Activated CD8-positive, alpha-beta T cell treated with anti-CD3 and anti-CD28 coated beads, Interleukin-2, amount 10 ng/mL, durations not matched to agents 7 days and 5 days (primary cell): ENCODE measurements at places on chromosomes 12 and 14. TPM values are rescaled to one million over a fixed set of nuclear protein-coding genes. Genes with fewer than 3 reads are reported as not detected.

LLPH gene
- total RNA-seq: 35.9 TPM

TMPRSS12 gene
- total RNA-seq: not detected

SIX6 gene
- not detected for total RNA-seq

PLEKHD1 gene
- total RNA-seq: 0.13 TPM

DNA sequence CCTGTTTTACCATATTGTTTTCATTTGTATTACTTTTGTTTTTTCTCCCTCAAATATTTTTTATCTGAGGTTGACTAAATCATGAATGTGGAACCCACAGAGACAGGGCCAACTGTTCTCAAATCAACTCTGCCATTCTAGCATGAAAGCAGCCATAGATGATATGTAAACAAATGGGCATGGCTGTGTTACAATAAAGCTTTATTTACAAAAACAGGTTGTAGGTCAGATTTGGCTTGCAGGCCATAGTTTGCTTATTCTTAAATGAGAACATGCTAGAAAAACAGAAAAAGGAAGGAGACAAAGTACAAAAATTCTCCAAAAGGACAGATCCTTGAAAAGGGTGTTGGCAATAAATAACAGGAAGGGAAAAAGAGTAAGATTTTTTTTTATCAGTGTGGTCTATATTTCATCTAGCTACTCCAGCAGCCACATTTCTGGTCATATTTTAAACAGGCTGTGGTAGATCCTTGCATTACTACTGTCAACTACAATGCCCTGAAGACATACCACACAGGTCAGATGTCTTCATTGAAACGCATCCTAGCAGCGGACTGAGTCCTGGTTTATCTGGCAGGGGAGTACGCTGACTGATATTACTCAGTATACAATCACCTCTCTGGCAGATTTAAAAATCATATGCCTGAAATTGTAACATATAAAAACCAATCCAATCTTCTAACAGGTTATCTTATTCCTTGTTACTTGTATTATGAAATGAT is 42.9 kb downstream of the SPPL3 start:
- DNase-seq: no peak

- DNase-seq: no peak
These were observed 367.2 kb downstream of the EMP1 start for GRCh38 chr12:13563743-13564125.

DNA sequence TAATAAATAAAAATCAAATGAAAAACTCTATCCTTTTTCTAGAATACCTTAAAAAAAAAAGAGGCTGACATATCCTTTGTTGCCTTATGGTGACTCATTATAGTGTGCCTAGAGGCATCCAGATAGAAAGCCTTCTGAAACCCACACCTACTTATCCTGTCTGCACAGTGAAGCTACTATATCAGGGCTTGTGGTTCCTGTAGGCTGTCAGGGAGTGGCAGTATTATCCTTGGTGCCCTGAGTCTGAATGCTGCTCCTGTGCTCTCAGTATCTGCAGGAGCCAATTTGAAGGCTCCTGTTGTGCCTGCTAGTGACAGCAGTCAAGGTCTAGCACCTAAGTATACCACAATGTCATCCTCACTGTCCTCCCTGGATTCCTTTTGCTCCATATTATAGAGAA is 168.4 kb upstream of the AVPR1A start:
- DNase-seq: no peak

DNA sequence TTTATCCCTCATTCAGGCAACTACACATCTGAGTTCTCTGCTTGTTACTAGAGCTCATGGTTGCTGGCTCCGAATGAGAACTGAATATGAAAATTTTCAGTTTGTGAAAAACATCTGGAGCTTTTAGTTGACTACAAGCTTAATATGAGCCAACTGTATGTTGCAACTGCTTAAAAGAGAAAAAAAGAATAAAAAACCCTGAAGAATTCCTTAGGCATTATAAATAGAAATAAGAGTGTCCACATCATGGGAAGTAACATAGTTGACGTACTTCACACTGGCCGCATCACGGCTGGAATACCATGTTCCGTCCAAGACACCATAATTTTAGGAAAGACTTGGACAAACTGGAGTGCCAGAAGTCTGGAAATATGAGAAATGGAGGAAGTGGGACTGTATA is 57.9 kb downstream of the PDE3A start:
- DNase-seq: no peak

- no peak for DNase-seq
These were observed 241.8 kb upstream of the ATP2B1 start for GRCh38 chr12:89950421-89950820.

DNA sequence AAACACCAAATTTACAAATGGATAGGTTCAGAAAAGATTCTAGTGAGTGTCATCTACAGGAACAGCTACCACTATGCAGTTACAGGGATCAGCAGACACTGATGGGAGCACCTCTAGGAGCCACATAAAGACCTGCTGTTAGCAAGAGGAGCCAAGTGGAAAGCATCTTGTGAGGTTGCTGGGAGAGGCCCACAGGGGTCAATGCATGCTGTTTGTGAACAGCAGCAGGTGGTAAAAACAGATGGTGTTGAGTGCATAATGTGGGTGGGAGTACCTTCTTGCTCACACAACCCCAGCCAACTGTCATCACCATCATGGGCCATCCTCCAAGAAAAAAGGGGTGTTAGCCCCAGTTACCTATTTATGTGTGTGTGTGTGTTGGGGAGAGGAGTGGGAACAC is 215.2 kb upstream of the SSTR1 start:
- DNase-seq: no peak

GRCh38 chr14:65290830-65291229 is 121.7 kb upstream of the FUT8 start:
- no peak for DNase-seq

GRCh38 chr12:87846045-87846444 is 183.2 kb downstream of the C12orf50 start:
- DNase-seq: no peak

GRCh38 chr12:80262346-80262745 is 163.0 kb downstream of the OTOGL start:
- no peak for DNase-seq

GRCh38 chr14:30333934-30334333 is 225.0 kb upstream of the G2E3 start:
- DNase-seq: no peak

DNA sequence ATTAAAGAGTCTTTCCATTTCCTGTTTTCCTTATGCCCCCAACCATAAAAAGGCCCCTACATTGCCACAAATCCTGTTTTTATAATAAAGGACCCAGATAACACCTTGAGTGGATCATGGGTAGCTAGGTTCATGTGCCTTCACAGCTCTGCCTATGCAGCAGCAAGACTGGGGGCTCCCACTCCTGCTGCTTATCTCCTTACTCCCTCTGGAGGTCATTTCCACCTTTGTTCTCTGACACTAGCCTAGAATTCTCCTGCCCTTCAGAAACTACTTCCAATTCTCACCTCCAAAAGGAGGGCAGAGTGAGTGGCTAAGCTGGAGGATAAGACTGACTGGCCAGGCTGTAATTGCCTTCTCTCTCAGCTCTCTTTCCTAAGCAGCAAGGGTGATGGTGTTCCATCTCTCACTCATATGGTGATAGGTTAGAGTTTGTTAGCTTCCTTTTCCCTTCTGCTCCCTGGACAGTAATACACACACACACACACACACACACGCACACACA is 20.0 kb upstream of the STAC3 start:
- no peak for DNase-seq

- no peak for DNase-seq
These were observed 11.9 kb upstream of the TC2N start for GRCh38 chr14:91879196-91879595.

- DNase-seq: no peak
These were observed 185.1 kb downstream of the CHST11 start for GRCh38 chr12:104641862-104642261.
